ENCODE measurements at places on chromosomes 5 and 9.

DNA sequence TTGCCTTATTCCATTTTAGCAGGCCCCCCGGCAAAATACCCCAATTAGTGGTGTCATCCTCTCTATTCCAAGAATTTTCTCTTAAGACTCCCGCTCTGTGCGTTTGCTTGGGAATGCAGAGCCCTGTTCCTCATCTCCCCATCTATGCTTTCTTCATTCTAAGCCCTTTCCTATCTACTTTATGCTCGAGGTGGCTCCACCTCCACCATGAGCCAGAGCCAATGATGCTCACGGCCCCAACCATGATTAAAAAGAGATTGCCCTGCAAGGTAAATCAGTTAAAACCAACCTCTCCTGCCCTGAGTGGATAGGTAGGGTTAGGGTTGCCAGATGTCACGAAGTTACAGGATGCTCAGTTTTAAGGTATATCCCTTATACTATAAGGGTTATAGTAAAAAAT, 677 bp upstream of the TXNDC15 start:
- DNase-seq, result no peak

- DNase-seq, result no peak
Observed at GRCh38 chr5:113510836-113511451, 2.5 kb upstream of the YTHDC2 start.

DNA sequence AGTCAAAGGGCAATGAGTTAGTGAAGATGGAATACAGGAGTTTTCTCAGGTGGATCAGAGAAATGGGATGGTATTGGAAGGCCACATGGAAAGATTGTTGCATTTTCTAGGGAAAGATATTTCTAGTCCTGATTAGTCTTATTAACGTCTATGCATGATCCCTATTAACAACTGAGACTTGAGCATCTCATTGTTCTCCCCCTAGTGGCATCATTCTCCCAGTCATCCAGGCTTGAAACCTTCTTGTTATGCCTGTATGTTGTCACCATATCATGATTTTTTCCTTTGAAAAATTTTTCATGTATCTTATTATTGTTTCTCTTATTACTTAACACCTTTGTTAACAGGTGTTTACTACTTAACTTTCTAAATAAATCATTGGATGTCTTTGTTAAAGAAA, 34.4 kb downstream of the KIF2A start:
- no peak for DNase-seq

DNA sequence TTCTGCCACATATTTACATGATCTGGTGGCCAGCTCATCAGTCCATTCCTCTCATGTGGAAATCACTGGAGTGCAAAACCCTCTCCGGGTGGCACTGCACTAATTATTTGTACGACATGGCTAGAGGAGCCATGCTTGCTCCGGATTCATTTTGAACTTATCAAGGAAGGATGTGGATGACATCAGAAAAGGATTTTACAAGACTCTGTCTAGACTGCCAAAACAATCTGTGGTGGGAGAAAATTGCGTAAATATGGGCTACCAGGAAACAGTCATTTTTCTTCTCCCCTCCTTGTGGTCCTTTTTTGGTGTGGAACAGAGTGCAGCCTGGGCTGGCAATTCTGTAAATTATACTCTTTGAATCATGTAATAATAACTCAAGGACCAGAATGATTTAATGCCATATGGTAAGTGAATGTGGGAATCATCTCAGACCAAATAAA, 123.4 kb upstream of the IFNE start:
- no peak for DNase-seq

- DNase-seq, result no peak
Observed at GRCh38 chr5:57537811-57538210, 55.2 kb upstream of the ACTBL2 start.

- DNase-seq, result no peak
Observed at GRCh38 chr5:15353086-15353645, 146.8 kb upstream of the FBXL7 start.

GRCh38 chr9:110240198-110240597, 16.1 kb downstream of the TXN start:
- DNase-seq, result no peak

- DNase-seq, result peak; percentile 16
Observed at GRCh38 chr9:36328798-36329411, 70.7 kb upstream of the GNE start.

- DNase-seq, result no peak
Observed at GRCh38 chr5:14443671-14444093, 137.9 kb upstream of the OTULINL start.

DNA sequence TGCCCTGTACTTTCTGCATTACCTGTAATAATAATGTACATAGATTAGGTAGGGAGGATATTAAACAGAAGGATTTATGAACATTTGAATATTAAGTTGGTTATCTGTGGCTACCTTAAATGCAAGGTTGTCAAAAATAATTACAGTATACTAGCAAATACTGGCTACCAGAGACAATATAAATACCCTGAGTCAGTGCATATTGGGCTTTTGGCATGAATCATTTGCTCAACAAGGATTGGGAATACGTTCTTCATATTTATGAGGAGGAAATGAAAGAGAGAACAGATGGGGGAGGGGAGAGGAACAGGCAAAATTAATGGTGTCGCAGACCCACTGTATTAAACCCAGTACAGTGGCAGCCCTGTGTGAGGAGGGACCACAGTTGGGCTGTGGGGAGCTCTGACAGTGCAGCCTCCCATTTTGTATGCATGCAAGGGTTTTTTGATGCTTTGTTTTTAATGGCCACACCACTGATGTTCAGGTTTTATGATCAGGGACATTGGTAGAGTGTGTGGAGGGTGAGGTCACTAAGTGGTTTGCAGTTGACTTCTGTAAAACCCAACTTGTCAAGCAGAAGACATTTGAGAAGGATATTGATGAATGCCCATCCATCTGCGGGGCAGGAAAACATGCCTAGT, 56.9 kb downstream of the MVB12B start:
- DNase-seq, result no peak

- DNase-seq, result no peak
Observed at GRCh38 chr5:13860146-13860545, 84.3 kb downstream of the DNAH5 start.

GRCh38 chr5:61569353-61569752, 237.3 kb downstream of the ZSWIM6 start:
- DNase-seq, result no peak

DNA sequence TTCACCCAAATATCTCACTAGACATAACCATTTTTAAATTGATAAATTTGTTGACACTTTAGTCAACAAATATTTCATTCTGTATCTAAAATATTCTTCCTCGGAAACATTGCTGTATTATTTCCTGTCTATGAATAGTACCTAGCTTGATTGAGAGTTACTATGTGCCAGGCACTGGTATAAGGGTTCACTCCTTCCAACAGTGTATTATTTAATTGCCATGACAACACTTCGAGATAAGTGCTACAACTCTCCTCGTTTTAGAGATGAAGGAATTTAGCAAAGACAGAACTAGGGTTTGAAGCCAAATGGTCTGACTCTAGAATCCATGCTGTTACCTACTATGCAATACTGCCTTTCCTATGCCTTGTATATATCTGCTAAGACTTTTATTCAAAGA, 287.2 kb downstream of the YTHDC2 start:
- DNase-seq, result no peak

- no peak for DNase-seq
Observed at GRCh38 chr9:83367326-83367725, 170.9 kb downstream of the FRMD3 start.

- no peak for DNase-seq
Observed at GRCh38 chr5:96146675-96147074, 185.0 kb upstream of the ELL2 start.

GRCh38 chr5:151257731-151258181, 4.8 kb downstream of the GM2A start:
- DNase-seq, result peak; percentile 36

- DNase-seq, result no peak
Observed at GRCh38 chr5:54860321-54860720, 125.1 kb downstream of the ESM1 start.

- DNase-seq, result no peak
Observed at GRCh38 chr5:149271195-149271715, 404 bp upstream of the AFAP1L1 start.

GRCh38 chr5:134492568-134492967, 32.9 kb upstream of the JADE2 start:
- DNase-seq, result no peak

DNA sequence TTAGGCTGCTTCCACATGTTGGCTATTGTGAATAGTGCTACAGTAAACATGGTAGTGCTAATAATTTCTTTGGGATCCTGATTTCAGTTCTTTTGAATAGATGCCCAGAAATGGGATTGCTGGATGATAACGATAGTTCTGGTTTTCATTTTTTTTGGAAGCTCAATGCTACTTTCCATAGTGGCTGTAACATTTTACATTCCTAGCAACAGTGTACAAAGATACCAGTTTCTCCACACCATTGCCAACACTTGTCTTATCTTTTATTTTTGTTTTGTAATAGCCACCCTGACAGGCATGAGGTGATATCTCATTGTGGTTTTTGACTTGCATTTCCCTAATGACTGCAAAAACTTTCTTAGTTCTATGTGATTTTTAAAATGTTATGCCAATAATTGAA, 68.8 kb upstream of the LRRC70 start:
- no peak for DNase-seq

GRCh38 chr9:32737378-32737777, 46.0 kb upstream of the TMEM215 start:
- DNase-seq, result no peak

DNA sequence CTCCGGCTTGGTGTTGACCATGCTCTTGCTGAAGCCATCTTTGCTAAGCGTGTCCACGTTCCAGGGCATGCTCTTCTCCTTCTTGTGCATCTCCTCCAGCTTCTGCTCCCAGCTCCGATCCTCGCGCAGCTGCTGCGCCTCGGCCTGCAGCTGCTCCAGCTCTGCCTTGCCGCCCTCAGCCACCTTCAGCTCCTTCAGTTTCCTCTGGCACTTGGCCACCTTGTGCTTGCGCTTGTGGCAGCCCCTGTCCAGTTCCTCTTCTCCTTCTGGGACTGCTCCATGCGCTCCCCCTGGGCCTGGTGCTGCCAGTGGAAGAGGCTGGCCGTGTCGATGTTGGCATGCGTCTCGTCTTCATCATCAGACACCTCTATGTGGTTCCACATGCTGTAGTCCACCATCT, 128.3 kb upstream of the CLINT1 start:
- DNase-seq, result no peak

DNA sequence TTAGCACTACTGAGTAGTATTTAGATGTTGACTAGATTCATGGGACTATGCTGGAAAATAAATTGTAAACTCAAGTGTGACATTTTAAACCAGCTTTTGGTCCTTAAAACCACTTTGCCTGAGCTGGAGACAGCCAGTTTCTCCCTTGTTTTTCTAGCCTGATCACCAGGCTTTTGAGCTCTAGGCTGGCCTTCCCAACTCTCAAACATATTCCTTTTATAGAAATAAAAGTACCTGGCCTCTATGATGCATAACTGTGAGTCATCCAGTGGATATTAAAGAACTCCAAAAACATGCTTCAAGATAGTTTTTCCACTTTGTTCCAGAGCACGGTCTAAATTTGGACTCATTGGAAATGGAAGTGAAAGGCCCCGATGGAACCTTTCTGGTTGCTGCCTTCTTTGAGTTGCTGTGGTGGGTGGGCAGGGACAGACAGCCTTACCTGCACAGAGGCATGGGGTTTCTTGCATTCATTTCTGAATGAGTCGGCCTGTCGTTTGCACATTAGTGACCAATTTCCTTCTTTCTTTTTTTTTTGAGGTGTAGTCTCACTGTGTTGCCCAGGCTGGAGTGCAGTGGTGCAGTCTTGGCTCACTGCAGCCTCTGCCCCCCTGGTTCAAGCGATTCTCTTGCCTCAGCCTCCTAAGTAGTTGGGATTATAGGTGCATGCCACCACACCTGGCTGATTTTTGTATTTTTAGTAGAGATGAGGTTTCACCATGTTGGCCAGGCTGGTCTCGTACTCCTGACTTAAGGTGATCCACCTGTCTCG, 43.1 kb downstream of the TRIO start:
- DNase-seq, result no peak

DNA sequence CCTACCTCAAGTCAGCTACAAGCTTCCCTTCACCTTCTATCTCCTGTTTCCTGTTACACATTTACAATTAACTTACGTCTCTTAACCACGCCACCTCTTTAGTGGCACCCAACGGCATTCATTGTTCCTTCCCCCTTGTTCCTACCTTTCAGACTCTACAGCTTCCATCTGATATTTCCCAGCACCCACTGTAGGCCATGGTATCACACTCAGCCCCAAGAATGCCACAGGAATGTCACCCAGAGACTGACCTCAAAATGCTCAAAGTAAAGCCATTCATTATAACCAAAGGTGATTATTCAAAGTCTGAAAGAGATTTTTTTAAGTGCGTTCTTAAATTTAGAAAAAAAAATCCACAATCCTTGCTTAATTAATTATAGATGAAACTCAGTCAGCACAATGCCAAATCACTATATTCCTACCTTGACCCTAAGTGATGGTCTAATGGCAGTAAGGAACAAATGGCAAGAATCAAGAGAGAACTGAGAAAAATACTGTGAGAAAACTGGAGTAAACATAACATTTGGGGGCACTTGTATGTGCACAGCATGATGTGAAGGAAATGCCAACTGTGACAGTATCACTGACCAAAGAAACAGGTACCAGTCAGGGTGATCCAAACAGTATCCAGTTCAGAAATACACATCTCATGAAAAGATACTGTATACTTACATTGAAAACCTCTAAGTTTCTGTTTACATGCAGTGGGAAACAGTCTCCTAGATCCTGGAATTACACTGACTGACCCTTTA, 52.1 kb downstream of the CTNND2 start:
- DNase-seq, result no peak

- no peak for DNase-seq
Observed at GRCh38 chr9:33270146-33270545, 5.3 kb downstream of the CHMP5 start.

DNA sequence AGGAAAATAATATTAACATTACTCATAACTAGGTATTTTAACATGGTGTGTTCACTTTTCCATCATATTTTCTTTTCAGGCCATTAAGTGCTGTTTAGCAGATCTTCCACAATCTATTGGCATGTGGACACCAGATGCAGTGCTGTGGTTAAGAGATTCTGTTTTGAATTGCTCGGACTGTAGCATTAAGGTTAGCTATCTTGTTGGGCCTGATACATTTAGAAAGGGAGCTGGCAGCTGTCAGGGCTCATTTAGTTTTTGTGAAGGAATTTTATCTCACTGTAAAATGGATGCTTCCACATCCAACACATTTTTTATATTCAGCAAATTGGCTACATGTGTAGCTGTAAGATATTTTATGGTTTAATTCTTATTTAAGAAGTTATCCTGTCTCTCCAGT, 20.7 kb upstream of the TMOD1 start:
- DNase-seq, result no peak

DNA sequence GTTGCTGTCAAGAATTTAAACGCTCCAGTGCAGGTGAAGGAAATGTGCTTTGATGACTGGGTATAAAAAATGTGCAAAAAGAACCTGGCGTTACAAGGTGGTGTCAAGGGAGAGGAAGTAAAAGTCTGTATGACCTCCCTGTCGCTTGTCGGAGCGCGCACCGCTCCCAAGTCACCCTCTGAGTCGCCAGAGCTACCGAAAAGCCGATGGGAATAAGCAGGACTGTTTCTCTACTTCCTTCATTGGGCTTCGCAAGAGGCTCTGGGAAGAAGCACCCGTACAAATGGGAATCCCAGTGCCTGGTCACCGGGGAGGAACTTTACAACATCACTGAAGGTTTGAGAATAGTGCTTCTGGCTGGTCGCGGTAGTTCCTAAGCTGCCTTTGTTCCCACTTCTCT, 1.3 kb upstream of the DMRT2 start:
- no peak for DNase-seq
